Fibroblast of skin of left biceps (primary cell): ENCODE measurements at places on chromosomes 16 and 17.

GRCh38 chr16:7938175-7938574, 605.5 kb downstream of the RBFOX1 start:
- no peak for DNase-seq

DNA sequence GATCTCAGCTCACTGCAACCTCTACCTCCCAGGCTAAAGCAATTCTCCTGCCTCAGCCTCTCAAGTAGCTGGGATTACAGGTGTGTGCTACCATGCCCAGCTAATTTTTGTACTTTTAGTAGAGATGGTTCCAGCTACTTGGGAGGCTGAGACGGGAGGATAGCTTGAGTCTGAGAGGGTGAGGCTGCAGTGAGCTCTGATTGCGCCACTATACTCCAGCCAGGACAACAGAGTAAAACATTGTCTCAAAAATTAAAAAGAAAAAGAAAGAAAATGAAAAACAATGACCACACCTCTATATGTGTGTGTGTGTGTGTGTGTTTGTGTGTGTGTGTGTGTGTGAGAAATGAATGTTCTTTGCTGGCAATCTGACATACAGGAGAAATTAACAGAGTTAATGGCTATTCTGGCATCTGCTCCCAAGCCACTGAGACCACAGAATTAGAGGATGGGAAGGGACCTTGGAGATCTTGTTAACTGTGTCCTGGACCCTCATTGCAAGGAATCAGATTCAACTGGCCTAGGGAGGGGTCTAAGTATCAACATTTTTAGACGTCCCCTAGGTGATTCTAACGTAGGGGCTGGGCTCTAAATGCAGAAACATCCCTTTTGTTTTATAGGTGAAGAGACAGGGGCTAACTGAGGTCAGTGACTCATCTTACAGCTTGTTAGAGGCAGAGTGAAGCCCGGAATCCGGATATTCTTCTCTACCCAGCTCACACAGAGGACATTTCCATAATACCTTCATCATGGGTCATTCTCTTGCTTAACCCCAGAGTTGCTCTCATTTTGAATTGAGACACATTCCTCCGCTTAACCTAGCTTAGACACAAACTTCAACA, 16.4 kb upstream of the MARCHF10 start:
- peak; percentile 94 for DNase-seq

GRCh38 chr17:76558198-76559095, 18.6 kb downstream of the PRCD start:
- DNase-seq: no peak

- no peak for DNase-seq
These were observed 187.3 kb downstream of the CYB561 start for GRCh38 chr17:63258785-63259184.
